Suprapubic skin (tissue), 4 donors: ENCODE measurements at places on chromosomes 4 and X. TPM values are rescaled to one million over a fixed set of nuclear protein-coding genes. Genes with fewer than 3 reads are reported as not detected.

- no peak for DNase-seq
Measured at GRCh38 chr4:159266981-159267868, 164.3 kb downstream of the RAPGEF2 start.

GRCh38 chr4:56475917-56476316, 8.5 kb downstream of the SRP72 start:
- DNase-seq = no peak

GRCh38 chr4:86130160-86130933, 229.5 kb downstream of the MAPK10 start:
- no peak for DNase-seq

- DNase-seq = no peak
Measured at GRCh38 chr4:28386776-28387175, 1526.1 kb downstream of the STIM2 start.

DNA sequence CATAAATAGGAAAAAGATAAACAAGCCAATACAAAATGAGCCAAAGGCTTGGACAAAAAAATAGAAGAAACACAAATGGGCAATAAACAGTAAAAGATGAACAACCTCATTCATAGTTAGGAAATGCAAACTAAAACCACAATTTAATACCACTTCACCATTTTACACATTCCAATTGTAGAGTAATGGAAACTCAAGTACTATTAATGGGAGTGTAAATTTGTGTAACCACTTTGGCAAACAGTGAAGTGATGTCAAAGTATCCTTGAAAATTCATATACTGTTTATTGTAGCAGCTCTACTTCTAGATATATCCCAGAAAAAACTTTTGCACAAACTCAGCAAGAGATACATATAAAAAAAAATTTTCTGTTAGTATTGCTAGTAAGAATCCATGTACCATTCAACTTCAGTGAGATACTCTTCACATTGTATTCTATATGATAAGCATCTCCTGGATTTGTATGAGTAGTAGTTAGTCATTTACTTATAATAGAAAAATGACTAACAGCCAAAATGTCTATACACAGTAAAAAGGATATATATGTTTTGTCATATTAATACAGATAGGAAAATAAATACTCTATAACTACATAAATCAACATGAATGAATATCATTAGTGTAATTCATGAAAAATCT, 229.8 kb downstream of the DKK2 start:
- DNase-seq = no peak

GRCh38 chr4:2795300-2795892, 2.5 kb downstream of the SH3BP2 start:
- DNase-seq = peak; percentile 71

GRCh38 chrX:1885116-1885515, 270.3 kb downstream of the ASMT start:
- DNase-seq = no peak

GRCh38 chr4:99062120-99062519, 26.5 kb downstream of the ADH5 start:
- no peak for DNase-seq

DNA sequence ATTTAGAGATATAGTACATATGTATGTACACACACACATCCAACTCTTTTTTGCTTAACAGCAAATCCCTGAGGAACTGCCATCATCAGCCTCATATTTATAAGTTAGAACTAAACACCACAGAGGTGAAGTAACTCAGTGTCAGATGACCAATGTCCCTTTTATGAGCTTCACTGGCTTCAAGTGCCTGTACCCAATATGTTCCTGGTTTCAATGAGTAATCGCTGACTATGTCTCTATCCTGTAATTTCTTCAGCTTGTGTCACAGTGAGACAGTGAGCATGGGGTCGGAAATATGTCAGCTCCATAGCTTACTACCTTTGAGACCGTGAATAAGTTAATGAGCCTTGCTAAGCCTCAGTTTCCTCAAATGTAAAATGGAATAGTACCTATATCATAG, 136.2 kb upstream of the RASGEF1B start:
- DNase-seq = no peak

GRCh38 chr4:164892018-164892417, 15.0 kb downstream of the APELA start:
- no peak for DNase-seq

- DNase-seq = no peak
Measured at GRCh38 chr4:78612398-78613178, 61.0 kb downstream of the ANXA3 start.

- DNase-seq = no peak
Measured at GRCh38 chr4:88185906-88186305, 27.5 kb upstream of the ABCG2 start.

- DNase-seq = no peak
Measured at GRCh38 chr4:3729882-3730226, 36.3 kb upstream of the ADRA2C start.

DNA sequence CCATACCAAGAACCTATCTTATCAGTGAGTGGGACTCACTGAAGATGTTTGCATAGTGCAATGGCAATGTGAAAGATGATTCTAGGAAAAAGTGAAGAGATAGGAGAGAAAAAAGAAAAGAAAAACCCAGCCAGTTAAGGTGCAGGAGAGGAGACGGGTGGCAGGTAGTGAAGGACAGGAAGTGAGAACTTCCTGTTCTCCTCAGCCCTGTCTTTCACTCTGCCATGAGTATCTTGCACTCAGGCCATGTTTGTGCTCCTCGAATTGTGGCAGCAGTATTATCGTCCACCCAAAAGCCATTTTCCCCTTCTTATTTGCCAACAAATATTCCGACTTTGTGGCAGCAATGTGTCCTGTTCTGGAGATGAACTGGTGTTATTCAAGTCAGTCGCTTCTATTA, 8.6 kb upstream of the ENPEP start:
- no peak for DNase-seq

GRCh38 chrX:82721891-82722290, 786.2 kb upstream of the POU3F4 start:
- DNase-seq = no peak

DNA sequence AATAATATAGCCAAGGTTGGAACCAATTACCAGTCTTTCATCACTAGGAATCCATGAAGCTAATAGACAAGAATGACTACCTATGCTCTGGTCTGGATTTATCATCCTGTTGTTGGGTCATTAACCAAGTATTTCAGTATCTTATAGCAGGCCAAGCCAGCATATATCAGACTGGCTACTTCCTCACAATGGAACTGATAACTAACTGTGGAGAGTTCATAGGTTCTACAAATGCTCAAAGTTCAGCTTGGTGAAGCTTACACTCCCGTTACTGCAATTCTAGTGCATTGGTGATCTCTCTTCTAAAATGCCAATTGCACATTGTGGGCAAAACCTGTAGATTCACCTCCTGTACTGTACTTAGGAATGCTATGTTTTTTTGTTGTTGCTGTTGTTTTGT, 4.8 kb downstream of the TRPC5OS start:
- no peak for DNase-seq

- no peak for DNase-seq
Measured at GRCh38 chrX:148047200-148047599, 66.1 kb downstream of the FMR1NB start.

- DNase-seq = no peak
Measured at GRCh38 chr4:137524725-137525369, 7.4 kb downstream of the PCDH18 start.

- DNase-seq = no peak
Measured at GRCh38 chr4:128583753-128584712, 225.5 kb upstream of the JADE1 start.

- DNase-seq = no peak
Measured at GRCh38 chr4:77355731-77356130, 198.7 kb downstream of the CCNG2 start.

GRCh38 chrX:19094654-19095053, 27.6 kb downstream of the ADGRG2 start:
- DNase-seq = no peak

DNA sequence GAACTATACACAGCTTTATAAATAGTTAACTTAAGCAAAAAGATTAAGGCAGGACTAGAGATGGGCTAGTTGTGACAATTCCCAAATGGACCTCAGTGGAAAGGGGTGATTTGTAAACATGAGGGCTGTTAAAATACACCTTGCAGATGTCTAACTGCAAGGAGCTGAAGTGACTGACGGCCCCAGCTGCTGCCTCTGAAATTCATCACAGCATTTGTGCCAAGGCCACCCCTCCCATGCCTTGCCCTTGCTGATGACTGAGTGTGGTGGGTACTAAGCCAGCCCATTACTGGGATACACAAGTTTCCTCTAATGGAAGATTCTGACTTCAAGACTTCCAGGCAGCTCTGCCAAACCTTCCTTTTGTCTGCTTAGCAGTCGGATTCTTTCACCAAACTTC, 23.7 kb upstream of the EGFL6 start:
- DNase-seq = no peak

DNA sequence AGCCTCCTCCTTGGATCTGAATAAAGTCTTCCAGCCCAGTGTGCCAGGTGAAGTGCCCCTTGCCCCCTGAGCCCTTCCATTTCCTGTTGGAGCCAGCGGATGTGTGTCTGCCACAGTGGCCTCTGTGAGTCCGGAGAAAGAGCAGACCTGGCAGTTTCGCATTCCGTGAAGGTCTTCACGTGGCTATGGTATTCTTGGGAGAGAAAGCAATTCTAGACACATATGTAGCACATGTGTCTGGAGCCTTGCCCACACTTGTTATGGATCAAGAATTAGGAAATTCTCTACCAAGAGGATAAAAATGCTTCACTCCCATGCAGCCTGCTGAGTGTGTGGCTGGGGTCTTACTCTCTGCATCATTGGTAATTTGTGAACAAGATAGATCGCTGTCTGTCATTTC, 130.9 kb downstream of the REPS2 start:
- no peak for DNase-seq

- DNase-seq = no peak
Measured at GRCh38 chr4:163474027-163474426, 473 bp upstream of the TKTL2 start.

GRCh38 chr4:183905081-183905592, at the start of gene STOX2:
Gene STOX2, plus strand, starts transcription at chr4:183905307. Its CDS starts 1,484 bp downstream, at chr4:183906791.
- peak; percentile 84 for DNase-seq

GRCh38 chr4:160546201-160546600, 1443.3 kb downstream of the RAPGEF2 start:
- DNase-seq = no peak

DNA sequence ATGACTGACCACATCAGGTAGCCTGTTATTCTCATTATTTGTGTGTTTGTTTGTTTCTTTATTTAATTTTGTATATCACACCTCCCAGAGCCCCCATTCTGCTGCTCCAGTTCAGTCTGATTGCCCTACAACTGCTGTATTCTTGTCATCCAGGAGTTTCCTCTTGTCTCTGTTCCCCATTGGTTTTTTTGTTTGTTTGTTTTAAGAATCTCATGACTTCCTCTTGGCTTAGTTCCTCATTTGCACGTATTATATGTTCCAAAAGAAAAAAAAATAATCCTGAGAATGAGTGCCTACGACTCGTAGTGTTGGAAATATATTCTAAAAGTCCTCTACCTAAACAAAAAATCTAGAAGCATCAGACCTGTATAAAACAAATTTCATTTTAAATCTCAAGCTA, 142.3 kb upstream of the SLIT2 start:
- DNase-seq = no peak

The HOPX gene
- 405 TPM for total RNA-seq

The TBC1D9 gene
- 8.5 TPM for total RNA-seq

The LDOC1 gene
- 4.5 TPM for total RNA-seq

The TLR1 gene
- 6.7 TPM for total RNA-seq

The ITGB1BP2 gene
- total RNA-seq = 0.78 TPM

The SSX2B gene
- not detected for total RNA-seq

The SERTM2 gene
- total RNA-seq = 0.16 TPM

The NSUN7 gene
- total RNA-seq = 13.4 TPM

The NHSL2 gene
- 3.9 TPM for total RNA-seq

The CLTRN gene
- total RNA-seq = 0.48 TPM

The PLXNB3 gene
- total RNA-seq = 13.5 TPM

The RPL39 gene
- 4,612 TPM for total RNA-seq
